CD4-positive, alpha-beta T cell (primary cell): ENCODE measurements at places on chromosomes 11 and 22. TPM values are rescaled to one million over a fixed set of nuclear protein-coding genes. Genes with fewer than 3 reads are reported as not detected.

DNA sequence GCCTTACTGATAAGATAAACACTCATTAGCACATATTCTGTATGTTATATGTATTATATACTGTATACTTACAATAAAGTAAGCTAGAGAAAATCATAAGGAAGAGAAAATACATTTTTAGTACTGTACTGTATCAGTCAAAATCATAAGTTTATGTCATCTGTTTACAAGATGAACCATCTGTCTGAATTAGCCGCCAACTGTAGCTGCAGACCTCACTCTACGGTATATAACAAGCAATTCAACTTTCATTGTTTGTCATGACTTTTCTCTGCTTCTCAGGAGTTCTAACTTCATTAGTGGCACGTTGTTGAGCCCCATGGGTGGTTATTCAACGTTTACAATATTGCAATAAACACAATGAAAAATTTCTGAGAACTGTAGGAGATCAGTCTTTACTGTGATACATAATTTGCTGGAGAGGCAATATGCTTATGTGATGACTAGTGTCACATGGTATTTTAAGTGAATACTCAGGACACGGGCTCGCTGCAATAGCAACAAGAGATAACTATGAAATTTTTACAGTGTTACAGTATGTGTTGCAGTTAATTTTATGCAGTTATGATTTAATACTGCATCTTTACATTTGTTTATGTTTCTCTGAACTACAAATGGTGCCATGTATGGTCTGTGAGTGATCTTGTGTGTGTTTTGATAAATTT lies 132.2 kb upstream of the CTSC start:
- no peak for DNase-seq

Gene MISFA
- total RNA-seq: 0.56 TPM

- DNase-seq: no peak
These were observed 113.1 kb upstream of the ARHGAP42 start for GRCh38 chr11:100573911-100574513.

DNA sequence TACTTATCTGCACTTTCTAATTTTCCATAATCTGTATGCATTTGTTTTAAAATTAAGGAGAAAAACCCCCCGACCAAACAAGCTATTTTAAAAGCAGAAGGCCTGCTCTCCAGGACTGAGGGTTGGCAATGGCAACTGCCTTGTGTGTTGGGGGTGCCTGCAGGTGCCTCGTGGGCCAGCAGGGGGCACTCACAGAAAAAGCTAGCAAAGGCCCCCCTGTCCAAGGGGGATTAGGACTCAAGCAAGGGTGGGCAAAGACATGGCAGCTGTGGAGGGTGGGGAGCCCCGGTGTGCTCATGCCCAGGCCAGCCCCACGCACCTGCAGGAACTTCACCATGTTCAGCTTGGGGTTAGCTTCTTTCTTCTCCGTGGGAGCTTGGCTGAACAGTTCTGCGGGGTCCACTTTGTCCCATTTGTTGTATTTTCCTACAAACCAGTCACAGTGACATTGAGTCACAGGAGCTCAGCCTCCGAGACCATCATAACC lies 10.3 kb downstream of the TOP3B start:
- peak; percentile 37 for DNase-seq

- no peak for DNase-seq
These were observed 58.8 kb downstream of the PPP6R2 start for GRCh38 chr22:50401907-50402306.

Gene GSTT2
- not detected for total RNA-seq

DNA sequence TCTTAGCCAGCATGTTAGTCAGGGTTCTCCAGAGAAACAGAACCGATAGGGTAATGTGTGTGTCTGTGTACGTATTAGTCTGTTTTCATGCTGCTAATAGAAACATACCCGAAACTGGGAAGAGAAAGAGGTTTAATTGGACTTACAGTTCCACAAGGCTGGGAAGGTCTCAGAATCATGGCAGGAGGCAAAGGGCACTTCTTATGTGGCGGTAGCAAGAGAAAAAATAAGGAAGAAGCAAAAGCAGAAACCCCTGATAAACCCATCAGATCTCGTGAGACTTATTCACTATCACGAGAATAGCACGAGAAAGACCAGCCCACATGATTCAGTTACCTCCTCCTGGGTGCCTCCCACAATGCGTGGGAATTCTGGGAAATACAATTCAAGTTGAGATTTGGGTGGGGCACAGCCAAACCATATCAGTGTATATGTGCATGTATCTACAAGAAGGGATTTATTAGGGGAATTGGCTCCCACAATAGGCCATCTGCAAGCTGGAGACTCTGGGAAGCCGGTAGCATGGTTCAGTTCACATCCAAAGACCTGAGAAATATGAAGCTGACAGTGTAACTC lies 173.7 kb upstream of the NECTIN1 start:
- no peak for DNase-seq

- DNase-seq: no peak
These were observed 35.4 kb downstream of the MICAL3 start for GRCh38 chr22:17988800-17989513.

DNA sequence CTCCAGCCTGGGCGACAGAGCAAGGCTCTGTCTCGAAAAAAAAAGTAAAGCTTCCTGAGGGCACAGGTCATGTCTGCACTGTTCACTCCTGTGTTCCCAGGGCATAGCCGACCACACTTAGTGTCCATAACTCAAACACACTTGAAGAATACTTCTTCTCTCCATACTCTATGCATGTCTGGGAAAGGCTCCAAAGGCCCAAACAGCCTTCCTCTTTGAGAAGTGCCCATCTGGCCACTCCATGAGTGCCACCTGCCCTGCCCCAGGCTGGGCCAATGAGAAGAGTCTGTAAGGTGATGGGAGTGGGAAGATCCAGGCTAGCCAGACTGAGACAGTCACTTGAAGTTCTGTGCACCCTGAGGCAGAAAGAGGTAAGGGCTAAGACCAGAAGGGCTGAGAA lies 24.7 kb downstream of the DGCR2 start:
- DNase-seq: no peak
